ENCODE measurements at places on chromosomes 11 and 22.

GRCh38 chr22:36238373-36239149 is 766 bp downstream of the APOL2 start:
- no peak for DNase-seq

DNA sequence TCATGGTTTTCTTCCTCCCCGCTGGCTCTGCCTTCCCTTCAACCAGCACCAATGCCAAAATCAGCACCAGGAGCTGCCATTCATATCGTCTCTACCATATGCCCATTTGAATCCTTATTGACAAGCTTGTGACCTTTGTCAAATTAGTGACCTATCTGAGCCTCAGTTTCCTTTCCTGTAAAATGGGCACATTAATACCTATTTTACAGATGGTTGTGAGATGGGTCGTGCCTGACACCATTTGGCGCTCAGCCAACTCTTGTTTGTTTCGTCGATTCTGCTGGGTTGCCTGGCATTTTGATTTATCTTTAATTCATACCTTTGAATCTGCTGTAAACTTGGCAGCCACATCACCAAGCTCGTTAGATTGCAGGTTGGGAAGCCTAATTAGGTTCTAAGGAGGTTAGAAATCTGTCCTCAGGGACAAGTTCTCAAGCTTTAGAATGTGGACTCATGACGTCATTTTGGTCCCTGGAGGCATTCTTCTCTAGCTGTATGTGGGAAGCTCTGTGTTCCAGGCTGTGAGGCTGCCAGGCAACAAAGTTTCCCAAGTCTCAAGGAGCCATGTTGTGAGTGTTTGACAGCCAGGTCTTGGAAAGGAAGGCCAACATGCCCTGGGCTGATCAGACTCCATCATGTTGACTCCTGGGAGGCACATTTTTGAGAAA is 61.0 kb downstream of the RPS6KA4 start:
- DNase-seq: no peak

DNA sequence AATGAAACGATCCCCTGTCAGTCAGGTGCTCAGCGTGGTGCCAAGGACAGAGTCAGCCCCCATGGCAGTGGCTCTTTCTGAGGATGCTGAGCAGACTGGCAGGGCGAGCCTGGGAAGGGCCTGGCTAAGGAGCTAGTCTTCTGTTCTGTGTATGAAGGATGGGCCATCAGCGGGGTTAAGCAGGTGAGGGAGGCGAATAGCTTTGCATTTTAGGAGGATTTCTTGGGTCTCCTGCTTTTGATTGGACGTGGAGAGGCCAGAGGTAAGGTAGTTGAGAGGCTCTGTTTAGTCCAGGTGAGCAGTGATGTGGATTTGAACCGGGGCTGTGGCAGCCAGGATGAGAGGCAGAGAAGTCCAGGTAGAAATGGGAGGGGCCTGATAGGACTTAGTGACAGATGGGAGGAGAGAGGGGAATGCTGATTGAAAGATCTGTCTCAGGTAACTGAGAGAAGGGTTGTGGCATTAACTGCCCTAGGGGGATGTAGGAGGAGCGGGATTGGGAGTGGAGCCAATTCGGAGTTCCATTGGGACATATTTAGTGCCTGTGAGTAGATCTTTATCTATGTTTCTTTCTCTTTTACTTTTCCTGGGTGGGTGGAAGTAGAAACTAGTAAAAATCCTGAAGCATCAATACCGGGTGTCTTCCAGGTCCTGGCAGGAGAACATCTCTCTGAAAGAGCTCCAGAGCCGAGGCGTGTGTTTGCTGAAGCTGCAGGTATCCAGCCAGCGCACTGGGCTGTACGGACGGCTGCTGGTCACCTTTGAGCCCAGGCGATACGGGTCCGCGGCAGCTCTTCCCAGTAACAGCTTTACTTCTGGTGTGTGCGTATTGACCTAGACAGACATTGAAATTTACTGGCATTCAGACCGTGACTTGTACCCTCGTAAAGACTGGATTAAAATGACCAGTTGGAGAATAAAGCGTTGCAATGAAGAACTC is 2.0 kb downstream of the IGHMBP2 start:
- no peak for DNase-seq

GRCh38 chr11:28105869-28106268 is 2.1 kb downstream of the KIF18A start:
- DNase-seq: no peak

DNA sequence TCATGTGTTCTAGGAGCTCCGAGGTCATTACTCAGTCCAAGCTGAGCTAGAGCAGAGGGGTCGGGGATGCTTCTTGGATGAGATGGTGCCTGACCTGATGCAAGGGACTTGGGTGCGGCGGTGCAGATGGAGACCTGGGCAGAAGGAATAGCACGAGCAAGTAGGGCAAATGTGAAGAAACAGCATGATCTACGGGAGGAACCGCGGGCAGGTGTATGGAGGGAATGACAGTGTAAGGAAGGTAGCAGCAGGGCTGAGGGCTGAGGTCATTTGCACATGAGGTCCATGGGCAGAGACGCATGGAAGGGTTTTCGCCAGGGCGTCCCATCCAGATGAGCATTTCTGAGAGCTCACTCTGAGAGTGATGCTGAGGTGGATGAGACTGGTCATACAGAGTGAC is 14.9 kb downstream of the SLC37A2 start:
- DNase-seq: no peak

- no peak for DNase-seq
Observed at GRCh38 chr11:111148121-111148520, 97.4 kb upstream of the POU2AF2 start.
